ENCODE measurements at places on chromosomes 4 and X.

- DNase-seq, result no peak
Observed at GRCh38 chr4:38177641-38178391, 217.6 kb downstream of the PTTG2 start.

DNA sequence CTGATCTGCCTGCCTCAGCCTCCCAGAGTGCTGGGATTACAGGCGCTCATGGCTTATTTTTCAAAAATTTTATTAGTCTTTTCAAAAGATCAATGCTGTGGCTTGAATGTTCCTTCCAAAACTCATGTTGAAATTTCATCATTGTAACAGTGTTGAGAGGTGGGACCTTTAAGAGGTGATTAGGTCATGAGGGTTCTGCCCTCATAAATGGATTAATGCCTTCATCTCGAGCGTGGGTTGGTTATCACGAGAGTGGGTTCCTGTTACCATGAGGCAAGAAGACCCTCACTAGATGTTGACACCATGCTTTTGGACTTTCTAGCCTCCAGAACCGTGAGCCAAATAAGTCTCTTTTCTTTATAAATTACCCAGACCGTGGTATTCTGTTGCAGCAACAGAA, 30.3 kb downstream of the EIF2S3 start:
- no peak for DNase-seq

- DNase-seq, result peak; percentile 29
Observed at GRCh38 chrX:153032397-153033118, 23.7 kb upstream of the PNMA3 start.

- DNase-seq, result no peak
Observed at GRCh38 chr4:182829196-182829595, 88.0 kb downstream of the DCTD start.

DNA sequence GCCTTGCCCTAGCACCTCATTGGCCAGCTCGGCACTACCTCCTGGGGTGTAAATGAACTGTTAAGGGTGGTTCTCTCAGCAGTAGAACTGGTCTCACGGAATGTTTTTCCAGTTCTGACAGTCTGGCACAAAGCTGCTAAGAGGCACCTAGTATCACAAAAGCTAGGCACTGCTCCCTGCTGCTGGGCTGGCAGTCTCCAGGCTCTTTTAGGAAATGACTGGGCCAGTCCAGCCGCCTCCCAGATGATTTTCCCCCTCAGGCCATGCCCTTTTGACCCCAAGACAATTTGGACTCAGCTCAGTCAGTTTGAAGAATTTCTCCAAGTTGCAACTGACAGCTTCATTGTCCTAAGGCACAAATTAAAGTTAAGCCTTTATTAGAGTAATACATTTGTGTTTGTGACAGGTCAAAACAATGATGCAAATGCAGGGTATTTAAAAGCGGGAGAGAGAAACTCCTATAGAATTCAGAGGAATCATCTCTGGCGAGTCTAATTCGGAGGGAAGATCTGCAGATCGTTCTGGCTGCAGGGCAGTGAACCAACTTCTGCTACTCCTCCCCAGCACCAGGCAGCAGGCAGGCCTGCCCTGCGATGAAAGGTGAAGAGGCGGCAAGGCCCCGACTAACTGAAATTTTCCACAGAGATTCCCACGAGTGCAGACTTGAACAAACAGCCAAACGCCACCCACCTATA, 7.9 kb downstream of the FRMD7 start:
- DNase-seq, result no peak

GRCh38 chrX:68868902-68869800, 40.3 kb downstream of the EFNB1 start:
- DNase-seq, result no peak

GRCh38 chrX:116417968-116418367, 18.4 kb upstream of the SLC6A14 start:
- DNase-seq, result no peak

GRCh38 chrX:132444936-132445335, 43.9 kb downstream of the MBNL3 start:
- DNase-seq, result no peak

DNA sequence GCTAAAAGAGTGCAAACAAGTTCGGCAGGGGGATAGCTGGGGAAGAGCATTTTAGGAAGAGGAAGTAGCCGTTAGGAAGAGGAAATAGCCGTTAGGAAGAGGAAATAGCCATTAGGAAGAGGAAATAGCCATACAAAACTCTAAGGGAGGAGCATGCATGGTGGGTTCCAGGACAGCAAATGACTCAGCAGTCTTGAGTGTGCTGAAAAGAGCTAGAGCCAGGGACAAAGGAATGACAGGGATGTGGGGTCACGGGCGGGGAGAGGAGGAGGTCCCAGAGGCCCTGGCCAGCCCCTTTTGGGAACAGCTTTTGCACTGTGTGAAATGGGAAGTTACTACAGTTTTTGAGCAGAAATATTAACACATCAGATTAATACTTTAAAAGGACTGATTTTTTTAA, 882.6 kb downstream of the TRIML1 start:
- no peak for DNase-seq

- DNase-seq, result no peak
Observed at GRCh38 chr4:74755486-74755885, 38.8 kb downstream of the BTC start.

DNA sequence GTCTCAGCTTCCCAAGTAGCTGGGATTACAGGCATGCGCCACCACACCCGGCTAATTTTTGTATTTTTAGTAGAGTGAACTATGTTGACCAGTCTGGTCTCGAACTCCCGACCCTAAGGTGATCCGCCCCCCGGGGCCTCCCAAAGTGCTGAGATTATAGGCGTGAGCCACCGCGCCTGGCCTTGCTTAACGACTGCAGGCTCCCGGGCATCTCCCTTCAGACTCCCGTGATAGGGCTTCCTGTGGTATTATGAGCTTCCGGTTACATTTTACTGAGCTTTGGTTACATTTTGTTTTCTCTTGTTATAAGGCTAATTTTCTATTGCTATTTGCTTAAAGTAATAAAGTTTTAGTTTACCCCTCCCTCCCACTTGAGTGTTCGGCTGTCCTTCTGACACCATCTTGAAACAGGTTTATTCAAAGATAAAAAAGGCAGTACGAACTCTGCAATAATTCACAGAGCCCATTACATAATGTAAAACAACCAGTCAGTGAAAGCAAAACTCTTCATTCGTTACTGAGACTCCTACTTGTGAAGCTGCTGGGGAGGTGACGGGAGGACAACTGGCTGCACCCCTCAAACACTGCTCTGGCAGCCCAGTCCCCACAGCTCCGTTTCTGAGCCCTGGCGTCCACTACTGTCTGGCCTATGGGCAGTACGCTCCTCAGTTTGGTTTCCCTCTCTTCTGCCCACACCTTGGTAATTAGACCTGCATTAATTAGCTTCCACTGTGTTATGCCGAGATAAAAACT, 795.7 kb upstream of the SLIT2 start:
- DNase-seq, result no peak

GRCh38 chr4:101169044-101170014, 178.0 kb downstream of the PPP3CA start:
- DNase-seq, result no peak

- no peak for DNase-seq
Observed at GRCh38 chrX:109840585-109840984, 107.5 kb upstream of the ACSL4 start.

DNA sequence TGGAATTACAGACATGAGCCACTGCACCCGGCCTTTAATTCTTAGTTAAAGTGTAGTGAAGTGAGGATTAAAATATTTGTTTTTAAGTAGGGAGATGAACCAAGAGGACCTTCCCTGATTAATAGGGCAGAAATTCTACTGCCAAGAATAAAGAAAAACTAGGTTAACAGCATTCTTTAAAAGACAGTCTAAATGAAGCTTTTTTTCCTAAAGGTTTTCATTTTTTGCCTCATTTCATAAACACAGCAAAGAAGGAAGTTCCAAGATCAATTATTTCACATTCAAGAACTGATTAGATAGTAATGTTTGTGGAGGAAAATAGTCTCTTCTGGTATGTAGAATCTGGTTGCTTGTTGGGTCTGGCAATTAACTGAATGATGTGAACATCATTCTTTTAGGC, 112.1 kb upstream of the ARSJ start:
- DNase-seq, result no peak

DNA sequence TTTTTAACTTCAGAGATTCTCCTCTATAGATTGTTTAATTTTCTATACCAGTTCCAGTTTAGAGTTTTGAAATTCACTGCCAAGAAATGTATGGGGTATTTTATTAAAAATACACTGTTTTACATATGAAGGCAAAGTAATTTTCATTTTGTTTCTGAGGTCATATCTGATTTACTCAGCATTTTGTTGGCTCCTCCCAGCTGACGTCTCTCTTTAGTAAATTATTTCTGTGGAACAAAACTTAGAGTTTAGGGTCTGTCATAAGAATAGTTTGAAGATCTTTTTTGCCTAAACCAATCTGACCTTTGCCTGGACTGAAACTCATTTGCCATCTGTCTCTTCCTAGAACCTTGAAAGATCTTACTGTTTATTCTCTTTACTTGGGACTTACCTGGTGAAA, 16.9 kb downstream of the FNIP2 start:
- DNase-seq, result no peak

DNA sequence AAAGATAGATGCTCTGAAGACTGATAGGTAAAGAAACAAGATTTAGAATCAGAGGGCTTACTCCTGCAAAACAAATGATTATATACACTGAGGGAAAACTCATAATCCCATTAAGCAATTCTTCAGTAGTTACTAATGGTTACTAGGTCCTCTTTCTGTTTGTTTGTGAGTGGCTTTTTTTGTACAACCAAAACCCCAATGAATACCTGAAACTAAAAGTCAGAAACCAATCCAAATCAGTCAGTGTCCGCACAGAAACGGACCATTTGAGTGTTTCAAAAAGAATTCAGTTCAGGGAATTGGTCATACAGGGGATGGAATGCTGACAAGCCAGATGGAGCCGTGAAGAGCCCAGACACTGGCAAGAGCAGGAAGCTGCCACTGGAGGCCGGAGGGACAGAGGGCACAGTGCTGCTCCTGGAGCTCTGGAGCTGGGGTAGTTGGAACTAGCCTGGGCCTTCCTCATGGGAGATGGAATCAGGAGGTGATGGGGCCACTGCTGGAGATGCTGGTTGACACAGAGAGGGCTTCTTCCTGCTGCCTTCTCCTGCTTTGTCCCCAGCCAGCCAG, 31.9 kb downstream of the SETD7 start:
- no peak for DNase-seq

DNA sequence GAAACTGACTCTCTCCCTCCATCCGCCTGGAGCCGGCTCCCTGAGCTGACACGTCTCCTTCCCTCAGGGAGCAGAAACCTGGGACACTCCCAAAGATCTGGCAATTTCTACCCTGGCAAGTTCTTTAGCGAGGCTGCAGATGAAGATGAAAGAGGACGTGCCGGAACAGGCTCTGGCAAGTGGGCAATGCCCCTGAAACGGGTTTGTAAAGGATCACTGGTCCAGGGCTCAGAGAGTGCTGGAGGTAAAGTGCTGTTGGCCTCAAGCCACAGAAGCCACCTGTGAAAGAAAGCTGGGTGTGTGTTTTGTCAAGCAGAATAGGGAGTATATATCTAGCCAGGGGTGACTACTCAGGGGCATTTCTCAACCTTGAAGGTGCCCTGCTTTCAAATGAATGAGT, 131.4 kb upstream of the ATP6AP2 start:
- DNase-seq, result no peak

DNA sequence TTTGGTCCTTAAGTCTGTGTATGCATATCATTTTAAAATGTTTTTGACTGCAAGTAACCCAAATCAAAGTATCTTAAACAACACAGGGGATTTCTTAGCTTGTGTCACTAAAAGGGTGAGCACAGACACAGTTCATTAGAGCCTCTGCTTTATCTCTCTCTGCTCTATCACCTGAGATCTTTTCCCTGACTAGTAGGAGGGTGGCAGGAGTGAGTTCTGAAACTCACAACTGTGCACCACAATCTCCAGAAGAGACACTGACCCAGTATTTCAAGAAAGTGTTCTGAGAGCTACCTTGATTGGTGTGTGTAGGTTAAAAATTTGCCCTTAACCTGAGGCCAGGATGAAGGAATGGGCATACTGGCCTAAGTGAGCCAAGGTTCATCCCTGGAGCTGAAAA, 24.8 kb downstream of the CCSER1 start:
- no peak for DNase-seq

DNA sequence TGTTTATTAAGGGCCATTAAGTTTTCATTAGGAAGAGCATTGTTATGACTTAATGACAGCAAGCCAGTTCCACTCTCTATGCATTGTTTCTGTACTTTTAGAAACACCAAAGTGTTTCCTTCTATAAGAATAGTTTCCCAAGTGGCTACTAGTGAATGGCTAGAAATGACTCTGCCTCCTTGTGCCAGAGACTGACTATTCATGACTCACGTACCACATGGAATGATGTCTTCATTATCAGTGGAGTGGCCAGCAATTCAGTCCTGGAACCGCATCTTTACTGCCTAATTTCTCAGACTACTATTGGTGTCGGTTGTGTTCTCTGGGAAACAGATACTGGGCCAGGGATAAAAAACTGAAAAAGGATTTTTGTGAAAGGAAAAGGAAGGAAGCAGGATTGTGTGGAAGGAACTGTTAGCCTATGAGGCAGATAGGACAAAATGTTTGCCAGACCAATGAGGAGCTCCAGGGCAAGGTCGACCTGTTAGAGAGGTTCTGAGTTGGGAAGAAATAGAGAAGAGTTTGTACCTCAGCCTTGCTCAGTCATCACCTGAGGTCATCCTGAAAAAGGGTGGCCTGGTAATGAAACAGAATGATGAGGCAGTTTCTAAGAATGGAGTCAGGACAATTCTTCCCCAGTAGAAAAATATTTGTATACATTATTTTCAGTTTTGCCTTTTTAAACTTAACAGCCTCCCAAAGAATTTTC, 218.6 kb downstream of the SPCS3 start:
- no peak for DNase-seq

DNA sequence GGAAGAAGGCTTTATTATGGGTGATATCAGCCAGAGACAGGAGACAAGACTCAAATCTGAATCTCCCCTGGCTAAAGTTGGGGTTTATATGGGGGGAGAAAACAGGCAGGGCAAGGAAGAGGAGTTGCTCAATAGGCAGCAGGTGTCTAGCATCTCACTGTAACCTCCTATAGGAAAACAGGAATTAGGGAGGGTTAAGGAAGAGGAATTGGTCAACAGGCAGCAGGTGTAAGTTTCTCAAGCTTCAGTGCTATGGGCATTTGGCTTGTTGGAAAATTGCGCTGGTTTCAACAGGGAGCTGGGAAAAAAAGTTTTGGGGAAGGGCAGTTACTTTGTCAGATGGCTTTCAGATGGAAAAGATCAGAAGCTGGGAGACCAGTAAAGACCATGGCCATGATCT, 206.4 kb downstream of the NWD2 start:
- no peak for DNase-seq
